ENCODE measurements at places on chromosomes 4 and X.
A peak's percentile ranks its signal among the peaks of the same experiment; 100 is the strongest.

GRCh38 chr4:148056879-148057278, 325.0 kb downstream of the ARHGAP10 start:
- peak; percentile 43 for DNase-seq

DNA sequence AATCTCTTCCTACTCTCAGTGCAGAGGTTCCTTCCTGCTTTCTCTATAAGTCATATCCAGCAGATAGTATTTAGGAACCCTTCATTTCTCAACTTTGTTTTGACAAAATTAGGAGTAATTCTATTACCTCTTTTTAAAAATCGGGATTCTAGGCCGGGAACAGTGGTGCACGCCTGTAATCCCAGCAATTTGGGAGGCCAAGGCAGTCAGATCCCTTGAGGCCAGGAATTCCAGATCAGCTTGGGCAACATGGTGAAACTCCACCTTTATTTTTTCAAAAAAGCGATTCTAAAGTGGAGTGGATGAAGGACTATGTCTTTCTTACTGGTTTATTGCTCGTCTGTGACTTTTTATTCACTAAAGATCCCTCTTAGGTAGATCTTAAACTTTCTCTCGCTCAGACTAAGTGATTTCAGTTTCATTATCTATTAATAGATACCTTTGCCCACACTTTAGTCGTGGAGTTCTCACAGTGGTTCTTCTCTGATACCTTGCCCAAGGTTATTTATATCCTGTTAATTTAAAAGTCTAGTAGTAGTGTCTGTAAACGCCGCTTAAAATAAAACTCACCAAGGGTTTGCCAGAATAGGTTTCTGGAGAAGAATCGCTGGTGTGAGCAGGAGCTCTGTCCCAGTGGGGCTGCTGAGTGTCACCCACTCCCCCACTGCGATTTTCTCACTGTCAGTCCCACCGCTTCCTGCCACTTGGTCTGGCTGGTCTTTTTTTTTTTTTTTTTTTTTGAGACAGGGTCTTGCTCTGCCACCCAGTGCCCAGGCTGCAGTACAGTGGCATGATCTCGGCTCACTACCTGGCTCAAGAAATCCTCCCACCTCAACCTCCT, 27.0 kb upstream of the TMEM131L start:
- DNase-seq = no peak

GRCh38 chr4:123495530-123495929, 98.9 kb downstream of the SPRY1 start:
- DNase-seq = no peak

DNA sequence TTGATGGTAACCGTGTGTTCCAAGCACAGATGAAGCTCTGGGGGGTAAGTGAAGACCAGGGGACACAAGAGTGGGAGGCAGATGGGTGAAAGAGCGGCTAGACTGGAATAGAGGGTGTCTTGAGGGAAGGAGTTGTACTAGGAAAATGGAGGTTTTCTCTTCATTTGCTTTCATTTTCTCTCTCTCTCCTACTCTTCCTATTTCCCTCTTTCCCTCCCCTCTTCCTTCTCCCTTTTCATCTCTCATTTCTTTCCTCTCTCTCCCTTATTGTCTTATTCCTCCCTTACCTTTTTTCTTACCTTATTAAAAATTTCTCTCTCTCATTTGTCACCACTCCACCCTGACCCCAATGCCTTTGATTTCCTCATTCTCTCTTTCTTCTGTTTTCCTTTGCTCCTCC, 3.0 kb downstream of the ITGB1BP2 start:
- DNase-seq = no peak

GRCh38 chr4:92270908-92271307, 32.9 kb upstream of the GRID2 start:
- DNase-seq = no peak

DNA sequence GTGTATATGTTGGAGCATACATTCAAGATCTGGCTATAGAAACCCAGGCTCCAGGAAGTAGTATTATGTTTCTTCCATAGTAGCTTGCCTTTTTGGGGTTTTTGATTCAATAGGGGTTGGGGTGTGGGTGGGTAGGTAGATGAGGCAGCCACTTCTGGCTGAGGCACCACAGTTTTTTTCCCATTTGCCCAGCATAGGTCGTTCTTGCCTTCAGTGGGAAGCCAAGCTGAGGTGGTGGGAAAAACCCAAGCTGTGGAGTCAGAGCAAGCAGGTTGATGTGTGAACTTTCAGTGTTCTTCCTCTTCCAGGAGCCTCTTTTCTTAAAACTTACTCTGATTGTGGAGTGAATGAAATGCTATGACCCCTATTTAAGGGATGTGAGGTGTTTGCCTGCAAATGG, 67.0 kb upstream of the RPS6KA3 start:
- DNase-seq = no peak

GRCh38 chrX:100263650-100264049, 146.4 kb downstream of the PCDH19 start:
- DNase-seq = no peak

- DNase-seq = no peak
These were observed 1432.6 kb upstream of the TENM3 start for GRCh38 chr4:180810581-180810980.

DNA sequence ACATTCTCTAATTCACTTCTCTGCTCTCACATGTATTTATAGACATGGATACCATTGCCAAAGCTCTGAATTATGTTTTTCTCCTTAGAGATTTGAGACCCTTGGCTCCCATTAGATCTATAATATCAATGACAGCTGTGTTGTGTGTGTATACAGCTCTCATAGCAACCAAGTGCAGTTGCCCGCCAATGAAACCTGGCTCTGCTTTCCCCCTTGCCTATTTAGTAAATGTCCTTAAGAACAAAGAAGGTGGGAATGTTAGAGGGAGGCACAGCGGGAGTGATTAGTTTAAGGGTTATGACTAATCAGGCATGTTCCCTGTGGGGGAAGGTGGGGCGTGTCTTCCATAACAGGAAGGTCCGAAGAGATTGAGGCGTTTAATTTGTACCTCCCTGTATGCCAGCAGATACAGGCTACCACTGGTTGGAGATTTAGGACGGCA, 100.5 kb upstream of the TBC1D9 start:
- no peak for DNase-seq

DNA sequence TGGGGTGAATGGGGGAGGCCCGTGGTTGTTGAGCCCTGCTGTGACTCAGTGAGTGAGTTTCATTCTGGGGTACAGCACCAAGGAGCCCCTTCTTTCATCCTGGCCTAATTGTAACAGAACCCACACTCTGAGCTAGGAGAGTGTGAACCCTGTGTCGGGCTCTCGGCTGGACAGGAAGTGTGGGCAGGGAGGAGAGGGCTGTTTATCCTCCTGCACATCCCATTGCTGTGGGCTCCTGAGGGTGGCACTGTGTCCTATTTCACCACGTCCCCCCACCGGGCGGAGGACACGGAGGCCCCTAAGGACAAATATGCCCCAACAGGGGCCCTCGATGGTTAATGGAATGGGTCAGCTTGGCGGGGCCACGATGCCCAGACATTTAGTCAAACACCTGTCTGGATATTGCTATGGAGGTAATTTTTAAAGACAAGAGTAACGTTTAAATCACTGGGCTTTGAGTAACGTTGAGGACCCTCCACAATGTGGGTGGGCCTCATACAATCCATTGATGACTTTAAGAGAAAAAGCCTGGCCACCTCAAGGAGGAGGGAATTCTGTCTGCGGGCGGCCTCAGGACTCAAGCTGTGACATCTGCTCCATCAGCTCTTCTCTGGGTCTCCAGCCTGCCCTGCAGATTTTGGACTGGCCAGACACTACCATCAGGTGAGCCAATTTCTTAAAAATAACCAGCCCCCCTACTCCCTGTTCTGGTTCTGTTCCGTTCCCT, 46.1 kb upstream of the SORCS2 start:
- no peak for DNase-seq

DNA sequence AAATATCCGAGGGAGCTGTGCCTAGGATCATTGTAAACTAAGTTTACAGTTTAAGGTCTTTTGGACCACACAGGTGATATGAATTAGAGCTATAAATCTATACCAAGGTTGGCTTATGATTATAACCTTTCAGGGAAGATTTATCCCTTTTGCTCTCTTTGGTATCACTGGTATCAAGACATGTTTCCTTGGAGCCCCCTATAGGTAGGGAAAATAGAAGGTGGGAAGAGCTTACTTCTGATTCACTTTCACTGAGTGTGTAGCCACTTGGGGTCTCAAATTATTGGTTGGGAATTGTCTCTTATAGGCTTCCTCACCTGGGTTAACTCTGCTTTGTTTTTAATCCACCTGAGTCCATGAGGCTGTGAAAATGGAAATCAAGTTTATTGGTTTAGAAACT, 262.1 kb upstream of the NR3C2 start:
- DNase-seq = no peak

DNA sequence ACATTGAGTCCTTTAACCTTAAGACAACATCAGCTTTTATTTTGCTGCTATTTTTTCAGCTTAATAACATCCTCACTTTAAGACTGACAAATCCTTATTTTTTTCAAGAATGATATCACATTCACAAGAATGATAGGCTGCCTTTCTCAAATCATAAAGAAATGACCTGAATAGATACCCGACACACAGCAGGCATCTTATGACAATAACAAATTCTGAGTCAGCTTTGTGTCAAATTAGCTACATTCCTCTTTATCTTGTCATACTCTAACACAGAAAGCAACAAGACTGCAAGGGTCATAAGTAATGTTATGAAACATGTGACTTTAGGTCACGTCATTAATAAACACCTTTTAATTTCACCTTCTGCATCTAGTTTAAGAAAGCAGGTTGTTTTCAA, 2387.6 kb downstream of the PCDH7 start:
- no peak for DNase-seq

DNA sequence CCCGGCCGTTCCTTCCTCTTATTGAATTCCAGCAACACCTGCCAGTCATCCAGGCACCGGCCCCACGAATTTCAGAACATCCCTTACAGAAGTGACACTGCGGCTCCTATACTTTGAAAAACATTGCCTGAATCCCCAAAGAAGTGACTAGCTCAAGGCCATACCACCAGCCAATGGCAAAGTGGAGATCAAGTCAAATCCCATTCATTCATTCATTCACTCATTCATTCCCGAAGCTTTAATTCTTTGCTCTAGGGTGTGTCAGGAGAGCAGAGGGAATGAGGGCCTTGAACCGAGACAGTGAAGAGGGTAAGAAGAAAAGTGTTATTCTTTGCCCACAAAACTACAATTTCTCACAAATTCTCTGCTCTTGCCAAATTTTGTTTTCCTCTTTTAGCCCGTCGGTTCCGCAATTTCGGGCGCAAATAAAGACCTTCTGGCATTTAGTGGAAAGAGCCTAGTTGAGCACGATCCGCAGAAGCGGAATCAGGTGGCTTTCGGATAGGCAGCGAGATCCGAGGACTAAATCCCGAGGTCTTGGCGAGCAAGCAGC, 824 bp upstream of the HMGB3 start:
- DNase-seq = no peak

GRCh38 chr4:771464-771863, 54.5 kb downstream of the CPLX1 start:
- no peak for DNase-seq
